ENCODE measurements at places on chromosomes 1 and 21.

- DNase-seq = no peak
These were observed 163.2 kb downstream of the RRAGC start for GRCh38 chr1:38696371-38696770.

DNA sequence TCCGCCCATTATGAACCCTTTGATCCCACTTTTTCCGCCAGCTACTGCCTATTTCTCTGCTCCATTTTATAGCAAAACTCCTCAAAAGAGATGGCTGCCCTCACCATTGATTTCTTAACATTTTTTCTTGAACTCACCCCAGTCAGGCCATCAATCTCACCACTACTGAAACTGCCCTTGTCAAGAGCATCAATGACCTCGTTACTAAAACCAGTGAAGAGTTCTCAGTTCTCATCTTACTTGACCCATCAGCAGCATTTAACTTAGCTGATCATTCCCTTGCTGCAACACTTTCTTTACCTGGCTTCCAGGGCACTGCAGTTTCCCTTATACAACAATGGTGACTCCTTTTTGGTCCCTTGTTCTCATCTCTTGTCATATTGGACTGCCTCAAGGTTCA is 35.2 kb upstream of the FASLG start:
- no peak for DNase-seq

GRCh38 chr1:31856140-31856539 is 40.3 kb upstream of the SPOCD1 start:
- DNase-seq = no peak

GRCh38 chr1:9418851-9419250 is 120.4 kb upstream of the SLC25A33 start:
- DNase-seq = no peak

DNA sequence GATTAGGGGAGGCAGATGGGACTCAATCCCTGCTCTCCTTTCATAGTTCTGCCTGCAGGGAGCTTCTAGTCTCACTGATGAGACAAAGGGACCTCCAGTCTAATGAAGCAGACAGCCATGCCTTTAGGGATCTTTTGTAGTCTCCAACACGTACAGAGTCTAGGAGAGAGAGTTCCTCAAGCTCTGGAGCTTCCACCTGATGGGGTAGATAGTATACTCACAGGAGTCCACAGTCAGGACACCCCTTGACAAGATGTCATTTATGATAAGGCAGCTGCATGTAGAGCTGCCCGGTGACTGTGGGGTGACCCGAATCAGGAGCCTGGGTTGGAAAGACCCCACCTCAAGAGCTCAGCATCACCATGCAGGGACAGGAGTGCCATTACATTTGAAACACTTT is 55.3 kb upstream of the CNTN2 start:
- no peak for DNase-seq

GRCh38 chr1:62712336-62713243 is 24.4 kb upstream of the DOCK7 start:
- DNase-seq = no peak

GRCh38 chr1:198245379-198245778 is 88.6 kb downstream of the NEK7 start:
- DNase-seq = no peak

GRCh38 chr1:57741521-57741920 is 317.7 kb upstream of the DAB1 start:
- DNase-seq = no peak

- DNase-seq = no peak
These were observed 75.5 kb downstream of the LRRC7 start for GRCh38 chr1:69643266-69643665.

DNA sequence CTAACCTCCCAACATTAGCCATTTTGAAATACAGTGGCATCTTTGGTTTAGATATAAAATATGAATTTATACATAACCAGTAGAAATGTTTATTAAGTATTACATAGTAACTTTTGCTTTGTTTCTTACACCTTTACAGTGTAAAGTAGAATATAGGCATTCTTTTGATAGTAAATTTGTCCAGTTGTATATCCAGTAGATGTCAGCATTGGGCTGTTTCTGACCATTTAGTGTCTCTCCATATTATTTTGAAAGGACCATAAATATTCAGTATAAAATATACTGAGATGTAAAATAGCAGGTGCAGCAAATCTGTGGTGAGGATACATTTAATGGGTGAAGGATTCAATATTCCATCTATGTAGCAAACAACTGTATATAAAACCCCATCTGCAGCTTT is 115.8 kb upstream of the ZRANB2 start:
- DNase-seq = no peak

GRCh38 chr1:77876884-77877283 is 11.5 kb upstream of the NEXN start:
- no peak for DNase-seq

DNA sequence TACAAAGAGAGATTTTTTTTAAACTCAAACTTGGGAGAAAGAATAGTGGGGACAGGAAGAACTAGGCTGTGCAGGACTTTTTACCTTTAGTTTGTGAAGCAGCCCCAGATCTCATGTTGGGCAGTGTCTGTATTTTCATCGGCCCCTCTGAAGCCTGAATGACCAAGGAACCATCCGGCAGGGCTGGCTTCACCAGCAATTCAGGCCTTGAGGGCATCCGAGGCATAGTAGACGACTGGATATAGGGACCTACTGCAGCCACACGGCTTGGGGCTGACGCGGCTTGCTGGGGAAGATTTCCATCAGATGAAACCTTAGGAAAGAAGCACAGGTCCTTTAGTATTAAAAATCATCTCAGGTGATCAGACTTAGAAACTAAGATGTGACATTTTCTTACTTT is 43.7 kb downstream of the TP53BP2 start:
- DNase-seq = no peak

GRCh38 chr1:63787875-63788274 is 14.1 kb downstream of the ROR1 start:
- no peak for DNase-seq

- no peak for DNase-seq
These were observed 80.5 kb upstream of the VAV3 start for GRCh38 chr1:108045460-108045859.

GRCh38 chr1:3930301-3931006 is 30.4 kb upstream of the C1orf174 start:
- no peak for DNase-seq

GRCh38 chr1:116777831-116778830 is 23.9 kb downstream of the CD2 start:
- DNase-seq = no peak

DNA sequence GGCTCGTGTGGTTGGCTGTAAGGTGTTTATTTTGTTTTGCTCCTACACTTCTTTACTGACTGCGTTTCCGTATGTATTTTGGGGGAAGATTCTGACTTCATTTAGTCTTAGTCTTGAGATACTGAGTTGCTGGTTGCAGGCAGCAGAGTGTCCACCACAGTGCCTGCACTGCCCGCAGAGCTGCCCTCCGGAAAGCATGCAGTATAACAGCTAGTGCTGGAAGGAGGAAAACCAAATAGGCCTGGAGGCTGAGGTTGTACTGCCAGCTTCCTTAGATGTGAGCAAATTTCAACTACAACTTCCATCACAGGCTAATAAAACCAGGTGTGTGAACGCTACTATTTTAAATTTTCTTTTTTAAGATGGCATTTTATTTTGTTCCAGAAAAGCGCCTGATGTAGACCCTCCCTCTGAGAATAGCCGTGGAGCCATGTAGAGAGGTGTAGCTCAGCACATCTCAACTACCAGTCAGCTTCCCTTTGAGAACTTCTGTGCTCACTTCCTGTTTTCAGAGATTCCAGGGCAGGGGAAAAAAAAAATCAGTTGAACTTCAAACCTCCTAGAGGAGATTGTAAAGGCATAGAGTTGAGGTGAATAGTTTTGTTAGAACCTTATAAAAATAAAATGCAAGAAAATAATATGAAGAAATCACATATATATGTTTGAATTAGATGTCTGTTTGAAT is 17.6 kb downstream of the LMO4 start:
- no peak for DNase-seq

DNA sequence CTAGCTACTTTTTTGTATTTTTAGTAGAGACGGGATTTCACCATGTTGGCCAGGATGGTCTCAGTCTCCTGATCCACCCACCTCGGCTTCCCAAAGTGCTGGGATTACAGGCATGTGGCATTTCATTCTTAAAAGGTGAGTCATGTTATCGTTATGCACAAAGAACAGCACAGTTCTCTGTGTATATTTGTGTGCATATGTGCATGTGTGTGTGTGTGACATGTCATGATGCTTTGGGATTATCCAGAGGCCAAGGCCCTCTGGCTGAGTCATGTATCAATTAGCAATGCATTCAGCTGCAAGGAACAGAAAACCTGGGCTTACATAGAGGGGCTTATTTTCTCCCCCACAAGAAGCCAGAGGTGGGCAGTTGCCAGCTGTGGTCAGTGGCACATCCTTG is 301.7 kb upstream of the KAZN start:
- no peak for DNase-seq

GRCh38 chr1:223460566-223461189 is 67.5 kb downstream of the CCDC185 start:
- no peak for DNase-seq

GRCh38 chr1:204289280-204289679 is 70.4 kb downstream of the PLEKHA6 start:
- DNase-seq = no peak

- DNase-seq = no peak
These were observed 5.0 kb upstream of the DMAP1 start for GRCh38 chr1:44208226-44208625.

GRCh38 chr1:167800251-167800650 is 78.5 kb downstream of the MPZL1 start:
- DNase-seq = no peak

DNA sequence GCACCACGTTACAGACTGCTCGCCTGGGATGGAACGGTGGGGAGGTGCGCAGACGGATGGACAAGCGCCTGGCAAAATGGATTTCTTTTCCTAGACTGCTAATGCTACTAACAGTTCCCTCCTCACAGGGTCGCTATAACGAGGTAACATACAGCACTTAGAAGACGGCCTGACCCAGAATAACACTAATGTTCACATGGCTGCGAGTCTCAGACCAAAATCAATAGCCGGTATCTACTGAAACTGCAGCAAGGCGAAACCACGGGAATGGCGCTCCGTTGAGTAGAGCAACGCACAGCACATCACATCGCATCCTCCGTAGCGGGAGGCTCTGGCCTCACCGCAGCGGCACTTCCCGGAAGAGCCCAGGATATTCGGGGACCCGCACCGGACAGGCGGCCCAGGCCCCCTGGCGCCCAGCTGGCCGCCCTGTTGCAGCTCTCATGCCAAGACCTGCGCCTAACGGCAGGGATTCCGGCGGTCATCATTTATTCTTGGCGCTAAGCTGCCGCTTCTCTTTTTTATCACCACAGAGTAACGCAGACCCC is 46.6 kb downstream of the VPS26C start:
- DNase-seq = no peak

DNA sequence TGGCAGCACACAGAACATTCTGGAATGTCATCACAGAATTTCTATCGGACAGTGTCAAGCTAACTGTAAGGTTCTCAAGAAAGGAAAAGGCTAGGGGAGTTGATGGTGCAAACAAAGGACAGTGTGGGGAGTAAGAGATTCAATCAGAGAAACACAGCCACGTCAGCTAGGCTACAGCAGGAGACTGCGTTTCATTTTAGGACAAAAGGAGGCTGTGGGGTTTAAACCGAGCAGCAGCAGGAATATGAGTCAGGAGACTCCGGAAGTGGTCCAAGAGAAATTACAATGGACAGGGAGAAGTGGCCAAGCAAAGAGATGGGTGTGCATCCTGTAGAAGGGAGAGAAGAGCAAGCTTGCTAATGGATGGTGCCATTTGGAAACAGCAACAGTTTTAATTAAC is 37.4 kb upstream of the C1orf198 start:
- no peak for DNase-seq

GRCh38 chr1:48080331-48081255 is 83.4 kb upstream of the TRABD2B start:
- no peak for DNase-seq

GRCh38 chr1:111517469-111518225 is 14.2 kb upstream of the ADORA3 start:
- DNase-seq = no peak

GRCh38 chr1:229882621-229883020 is 184.4 kb upstream of the GALNT2 start:
- DNase-seq = no peak

DNA sequence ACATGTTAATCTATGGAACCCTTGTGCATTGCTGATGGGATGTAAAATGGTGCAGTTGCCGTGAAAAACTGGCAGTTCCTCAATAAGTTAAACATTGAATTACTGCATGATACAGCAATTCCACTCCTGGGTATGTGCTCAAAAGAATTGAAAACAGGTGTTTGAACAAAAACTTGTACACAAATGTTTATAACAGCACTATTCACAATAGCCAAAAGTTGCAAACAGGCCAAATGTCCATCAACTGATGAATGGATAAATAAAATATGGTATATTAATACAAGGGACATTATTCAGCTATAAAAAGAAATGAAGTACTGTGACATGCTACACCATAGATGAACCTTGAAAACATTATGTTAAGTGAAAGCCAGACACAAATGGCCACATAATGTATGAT is 17.7 kb upstream of the SRSF10 start:
- DNase-seq = no peak

- no peak for DNase-seq
These were observed 298.6 kb upstream of the AJAP1 start for GRCh38 chr1:4355839-4356238.

- no peak for DNase-seq
These were observed 5.5 kb downstream of the ETS2 start for GRCh38 chr21:38811257-38811656.

- no peak for DNase-seq
These were observed 895.6 kb downstream of the TTLL7 start for GRCh38 chr1:83103341-83103740.

- no peak for DNase-seq
These were observed 91.6 kb downstream of the SCCPDH start for GRCh38 chr1:246815693-246816270.

DNA sequence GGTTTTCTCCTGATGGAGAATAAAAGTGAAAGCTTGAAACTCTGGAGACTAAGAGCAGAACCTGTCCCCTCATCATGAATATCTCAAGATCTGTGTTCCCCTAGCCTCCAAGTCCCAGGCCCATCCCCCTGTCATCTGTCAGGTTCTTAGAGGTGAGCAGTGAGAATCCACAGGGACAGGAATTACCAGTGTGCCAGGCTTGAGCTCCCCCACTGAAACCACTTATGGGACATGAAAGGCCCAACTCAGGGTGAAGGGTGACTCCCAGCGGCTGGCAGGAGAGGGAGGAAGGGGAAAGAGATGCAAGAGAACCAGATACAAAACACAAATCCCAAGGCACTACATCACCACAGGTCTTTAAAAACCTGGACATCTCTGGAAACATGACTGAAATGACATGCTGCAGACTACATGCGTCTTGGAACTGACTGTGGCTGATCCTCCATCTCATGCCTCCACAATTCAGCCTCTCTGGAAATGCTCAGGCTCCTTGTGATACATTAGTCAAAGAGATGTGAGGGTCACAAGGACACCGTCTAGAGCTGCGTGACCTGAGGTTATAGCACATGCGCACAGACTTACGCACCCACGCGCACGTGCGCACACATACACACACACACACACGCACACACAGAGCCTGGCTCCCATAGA is 6.8 kb upstream of the LY9 start:
- no peak for DNase-seq

Data from stimulated activated CD8-positive, alpha-beta memory T cell treated with anti-CD3 and anti-CD28 coated beads, Interleukin-4, amount 100 ng/mL, for 1 hour (primary cell).